ENCODE measurements at places on chromosomes 5 and 9.

DNA sequence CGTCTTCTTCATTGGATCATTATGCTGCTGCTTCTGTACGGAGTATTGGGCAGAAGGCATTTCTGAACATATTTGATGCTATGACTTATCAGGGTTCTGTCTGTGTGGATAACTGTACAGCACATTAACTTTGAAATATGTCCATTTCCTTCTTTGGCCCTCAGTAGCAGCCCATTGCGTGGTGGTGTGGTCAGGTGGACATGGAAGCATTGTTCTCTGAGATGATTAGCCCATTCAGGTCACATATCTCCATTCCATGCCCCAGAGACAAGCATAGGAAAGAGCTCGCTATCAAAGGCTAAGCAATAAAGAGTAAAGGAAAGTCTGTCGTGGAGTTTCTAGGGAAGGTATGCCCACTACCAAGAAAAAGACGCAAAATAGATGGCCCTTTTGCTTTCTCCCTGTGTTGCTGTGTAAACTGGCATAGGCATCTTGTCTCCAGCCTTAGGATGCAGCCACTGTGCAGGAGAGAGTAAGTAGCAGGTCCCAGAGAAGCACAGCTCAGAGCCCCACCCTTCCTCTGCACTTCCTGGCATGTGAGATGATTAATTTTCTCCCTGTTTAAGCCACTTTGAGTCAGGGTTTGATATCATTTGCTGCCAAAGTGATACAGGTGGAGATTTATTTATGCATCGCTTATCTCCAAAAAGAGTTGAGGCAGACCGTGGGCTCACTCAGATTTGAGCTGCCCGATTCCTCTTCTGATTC is 221.9 kb downstream of the PDZD2 start:
- DNase-seq, result no peak

- no peak for DNase-seq
Observed at GRCh38 chr5:16180789-16181082, 1.1 kb upstream of the MARCHF11 start.

DNA sequence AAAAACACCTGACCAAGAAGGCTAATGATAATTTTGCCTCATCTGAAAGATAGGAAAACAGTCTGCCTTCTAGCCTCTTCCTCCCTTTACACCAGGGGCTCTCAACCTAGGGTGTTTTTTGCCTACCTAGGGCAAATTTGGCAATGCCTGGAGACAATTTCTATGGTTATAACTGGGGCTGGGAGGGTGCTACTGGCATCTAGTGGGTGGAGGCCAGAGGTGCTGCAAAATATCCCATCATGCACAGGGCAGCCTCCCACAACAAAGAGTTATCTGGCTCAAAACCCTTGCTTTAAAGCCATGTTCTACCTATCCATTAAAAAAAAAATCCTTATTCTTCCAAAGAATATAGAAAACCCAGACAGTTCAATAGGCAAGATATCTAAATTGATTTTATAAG is 45.0 kb upstream of the NR3C1 start:
- no peak for DNase-seq

- DNase-seq, result no peak
Observed at GRCh38 chr9:107894572-107895261, 405.1 kb upstream of the KLF4 start.

- DNase-seq, result no peak
Observed at GRCh38 chr9:127563579-127563978, 48.5 kb upstream of the STXBP1 start.

Data from immature natural killer cell (primary cell).